Activated naive CD4-positive, alpha-beta T cell (primary cell): ENCODE measurements at places on chromosomes 13 and 19.

- no peak for DNase-seq
These were observed 31.7 kb downstream of the ARHGAP35 start for GRCh38 chr19:46892252-46893179.

DNA sequence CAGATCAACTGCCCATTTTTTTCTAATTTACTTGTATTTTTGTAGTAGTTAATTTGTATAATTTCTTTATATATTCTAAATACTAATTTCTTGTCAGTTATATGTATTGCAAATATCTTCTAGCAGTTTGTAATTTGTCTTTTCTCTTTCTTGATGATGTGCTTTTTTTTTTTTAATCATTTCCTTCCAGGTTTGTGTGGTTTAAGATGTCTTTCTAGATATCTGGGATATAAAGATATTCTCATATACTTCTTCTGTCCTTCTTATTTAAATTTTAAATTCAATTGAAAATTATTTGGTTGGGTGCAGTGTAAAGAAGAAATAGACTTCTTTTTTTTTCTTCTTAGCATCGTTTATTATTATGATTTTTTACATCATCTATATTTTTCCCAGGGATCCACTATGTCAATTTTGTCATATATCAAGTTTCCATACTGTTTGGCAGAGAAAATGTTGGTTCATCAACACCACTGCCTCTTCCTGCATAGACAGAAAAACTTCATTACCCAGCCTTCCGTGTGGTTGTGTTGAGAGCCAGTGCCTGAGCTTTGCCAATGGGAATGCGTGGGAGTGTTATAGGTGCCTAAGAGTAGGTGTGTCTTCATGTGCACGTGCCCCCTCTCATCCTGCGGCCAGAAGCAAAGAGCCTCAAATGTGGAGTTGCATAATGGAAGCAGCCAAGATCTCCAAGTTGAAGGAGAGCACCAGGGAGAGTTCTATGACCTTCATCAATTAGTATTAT lies 15.8 kb downstream of the CPB2 start:
- no peak for DNase-seq

DNA sequence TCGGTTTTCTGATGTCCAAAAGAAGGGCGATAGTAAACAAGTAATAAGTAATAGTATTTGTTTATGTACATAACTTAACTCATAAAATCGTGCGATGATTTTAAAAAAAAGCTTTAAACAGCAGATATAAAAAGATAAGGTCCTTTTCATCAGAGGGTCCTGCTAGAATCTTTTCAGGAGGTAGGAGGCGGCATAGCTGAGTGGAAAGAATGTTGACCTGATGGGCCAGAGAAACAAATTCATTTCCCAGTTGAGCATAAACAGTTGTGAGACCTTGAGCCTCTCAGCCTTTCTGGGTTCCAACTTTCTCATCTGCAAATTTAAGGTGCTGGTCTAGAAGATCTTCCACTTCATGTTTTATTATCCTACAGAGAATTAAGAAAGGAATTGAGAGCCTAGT lies 173.5 kb downstream of the LACC1 start:
- DNase-seq: no peak

- DNase-seq: no peak
These were observed 110.4 kb downstream of the ZNF557 start for GRCh38 chr19:7179917-7180306.

DNA sequence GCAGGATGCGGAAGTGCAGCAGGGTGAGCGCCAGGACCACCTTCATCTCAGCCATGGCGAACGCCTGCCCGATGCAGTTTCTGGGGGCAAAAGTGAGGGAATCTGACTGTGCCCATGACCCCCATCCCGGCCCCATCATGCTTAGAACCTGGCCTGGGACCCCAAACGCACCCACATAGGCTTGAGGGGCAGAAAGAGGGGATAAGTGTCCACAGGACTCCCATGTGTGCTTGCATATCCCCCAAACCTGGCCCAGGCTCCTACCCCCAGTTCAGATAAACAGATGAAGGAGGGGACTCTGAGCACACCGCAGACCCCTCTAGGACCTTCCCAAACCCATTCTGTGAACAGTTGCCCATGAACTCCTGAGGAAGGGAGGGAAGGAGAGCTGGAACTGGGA lies 16.0 kb upstream of the CYP4F2 start:
- DNase-seq: no peak

GRCh38 chr19:51891193-51891747 lies 3.5 kb upstream of the ZNF577 start:
- DNase-seq: no peak

DNA sequence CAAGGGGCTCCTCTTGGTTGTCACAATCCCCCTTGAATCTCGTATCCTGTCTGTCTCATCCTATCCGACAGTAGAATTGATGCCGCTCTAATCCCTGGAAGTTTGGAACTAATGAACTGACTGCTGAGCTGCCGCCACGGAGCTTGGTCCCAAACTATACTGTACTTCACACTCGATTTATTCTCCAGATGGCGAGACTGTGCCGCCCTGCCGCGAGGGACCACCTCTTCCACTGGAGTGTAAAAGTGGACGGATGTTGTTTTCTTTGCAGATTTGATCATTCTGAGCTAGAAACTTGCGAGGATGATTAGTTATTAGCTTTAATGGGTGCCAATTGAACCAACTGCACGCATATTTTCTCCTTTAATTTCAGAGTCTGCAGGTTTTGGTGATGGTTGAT lies 117.2 kb downstream of the ZIC5 start:
- DNase-seq: no peak

- peak; percentile 26 for DNase-seq
These were observed at the start of gene PARP4 for GRCh38 chr13:24512197-24512907. Gene PARP4 (minus strand): TSS chr13:24512778. CDS start chr13:24503776, 9,002 bp downstream.

GRCh38 chr19:33344573-33344925 lies 29.0 kb upstream of the CEBPG start:
- DNase-seq: no peak

DNA sequence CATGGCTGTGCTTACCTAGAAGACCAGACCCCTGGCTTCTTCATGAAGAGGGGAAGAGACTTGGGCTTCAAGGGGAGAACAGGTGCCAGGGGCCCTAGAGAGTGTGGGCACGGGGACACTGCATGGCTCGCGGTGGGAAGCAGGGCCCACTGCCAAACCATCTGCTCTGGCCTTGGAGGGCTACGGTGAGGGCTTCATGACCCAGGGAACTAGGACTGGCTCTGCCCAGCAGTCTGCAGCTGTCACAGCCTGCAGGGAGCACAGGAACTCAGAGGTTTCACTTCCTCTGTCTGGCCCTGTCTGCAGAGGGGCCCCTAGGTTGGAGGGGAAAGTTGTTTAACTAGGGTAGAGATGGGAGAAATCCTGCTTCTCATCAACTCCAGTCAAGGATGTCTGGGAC lies 4.3 kb downstream of the ERCC1 start:
- DNase-seq: no peak

GRCh38 chr13:79404985-79405384 lies 1.1 kb downstream of the RBM26 start:
- no peak for DNase-seq

DNA sequence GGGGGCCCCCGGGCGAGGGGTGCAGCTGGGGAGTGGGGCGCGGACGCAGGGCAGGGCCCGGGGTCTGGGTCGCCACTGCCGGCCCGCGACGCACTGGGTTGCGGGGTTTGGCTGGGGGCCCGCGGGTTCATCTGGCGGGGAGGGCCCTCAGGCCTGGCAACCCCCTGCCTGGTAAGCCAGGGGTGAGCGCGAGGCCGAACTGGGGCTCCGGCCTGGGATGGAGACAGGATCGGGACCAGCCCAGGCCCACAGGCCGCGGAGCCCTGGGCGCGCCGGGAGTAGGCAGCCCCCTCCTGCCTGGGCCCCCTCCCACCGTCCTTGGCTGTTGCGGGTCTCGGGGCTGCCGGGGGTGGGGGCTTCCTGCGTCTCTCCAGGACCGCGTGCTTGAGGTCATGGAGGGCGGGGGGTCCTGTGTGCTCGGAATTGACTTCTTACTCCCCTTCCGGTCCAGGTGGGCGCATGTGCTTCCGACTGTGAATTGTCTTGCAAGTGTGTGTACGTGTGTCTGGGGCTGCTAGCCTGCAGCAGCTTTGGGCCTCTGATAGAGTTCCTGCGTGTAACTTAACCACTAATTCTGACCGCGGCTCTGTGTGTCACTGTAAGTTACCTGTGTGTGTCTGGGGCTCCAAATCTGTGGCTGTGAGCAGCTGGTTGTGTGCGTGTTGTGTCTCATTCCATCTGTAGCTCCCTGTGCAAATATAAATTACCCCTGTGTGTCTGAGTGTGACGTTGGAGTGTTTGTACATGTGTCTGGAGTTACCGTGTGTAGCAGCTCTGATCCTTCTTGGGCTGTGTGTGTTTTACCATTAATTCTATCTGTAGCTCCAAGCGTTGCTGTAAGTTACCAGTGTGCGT lies 751 bp downstream of the GRAMD1A start:
- no peak for DNase-seq

- no peak for DNase-seq
These were observed 19.7 kb downstream of the ATP4B start for GRCh38 chr13:113638173-113638746.

DNA sequence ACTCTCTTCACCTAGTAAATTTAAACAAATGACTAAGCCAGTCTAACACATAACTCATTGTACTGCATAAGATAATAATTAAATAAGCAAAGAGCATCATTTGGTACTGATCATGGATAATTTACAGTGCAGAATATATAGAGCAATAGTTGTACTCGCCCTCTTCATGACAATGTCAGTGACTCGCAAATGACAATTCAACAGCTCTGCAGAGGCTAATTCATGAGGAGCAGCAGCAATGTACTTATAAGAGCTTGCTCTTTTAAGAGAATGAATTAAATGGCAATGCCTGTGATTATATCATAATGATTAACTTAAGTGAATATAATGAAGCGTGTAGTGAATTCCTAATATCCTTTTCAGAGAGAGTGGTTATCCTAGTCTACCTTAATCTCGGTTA lies 284.5 kb upstream of the PCDH20 start:
- no peak for DNase-seq

DNA sequence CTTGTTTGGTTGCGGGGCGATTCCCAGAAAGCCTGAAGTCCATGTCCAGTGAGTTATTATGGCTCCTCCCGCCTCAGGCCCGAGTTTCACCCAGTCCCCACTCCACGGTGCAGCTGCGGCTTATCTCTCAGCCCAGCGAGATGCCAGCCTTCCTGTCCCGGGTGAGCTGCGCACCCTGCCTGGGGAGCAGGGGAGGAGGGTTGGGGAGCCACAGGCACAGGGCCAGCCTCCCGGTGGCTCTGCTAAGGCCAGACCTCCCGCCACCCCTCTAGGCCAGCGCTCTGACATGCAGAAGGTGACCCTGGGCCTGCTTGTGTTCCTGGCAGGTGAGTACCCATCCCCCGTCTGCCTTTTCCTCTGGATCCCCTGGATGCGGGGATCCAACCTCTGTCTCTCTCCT lies 3.5 kb downstream of the FXYD3 start:
- no peak for DNase-seq

GRCh38 chr13:107028751-107029150 lies 460.8 kb upstream of the ARGLU1 start:
- DNase-seq: no peak

- no peak for DNase-seq
These were observed 169.4 kb downstream of the OLFM4 start for GRCh38 chr13:53198017-53198416.

GRCh38 chr13:46751811-46752635 lies 44.9 kb downstream of the ESD start:
- no peak for DNase-seq

GRCh38 chr19:1177322-1178114 lies 3.5 kb upstream of the SBNO2 start:
- DNase-seq: no peak

GRCh38 chr19:56245121-56245740 lies 27.3 kb upstream of the EDDM13 start:
- DNase-seq: no peak

GRCh38 chr19:6765738-6766356 lies 1.4 kb downstream of the SH2D3A start:
- no peak for DNase-seq

- DNase-seq: no peak
These were observed at the start of gene PEAK3 for GRCh38 chr19:2282062-2282861. Gene PEAK3 (minus strand): TSS chr19:2282175. CDS start chr19:2280931, 1,244 bp downstream.

DNA sequence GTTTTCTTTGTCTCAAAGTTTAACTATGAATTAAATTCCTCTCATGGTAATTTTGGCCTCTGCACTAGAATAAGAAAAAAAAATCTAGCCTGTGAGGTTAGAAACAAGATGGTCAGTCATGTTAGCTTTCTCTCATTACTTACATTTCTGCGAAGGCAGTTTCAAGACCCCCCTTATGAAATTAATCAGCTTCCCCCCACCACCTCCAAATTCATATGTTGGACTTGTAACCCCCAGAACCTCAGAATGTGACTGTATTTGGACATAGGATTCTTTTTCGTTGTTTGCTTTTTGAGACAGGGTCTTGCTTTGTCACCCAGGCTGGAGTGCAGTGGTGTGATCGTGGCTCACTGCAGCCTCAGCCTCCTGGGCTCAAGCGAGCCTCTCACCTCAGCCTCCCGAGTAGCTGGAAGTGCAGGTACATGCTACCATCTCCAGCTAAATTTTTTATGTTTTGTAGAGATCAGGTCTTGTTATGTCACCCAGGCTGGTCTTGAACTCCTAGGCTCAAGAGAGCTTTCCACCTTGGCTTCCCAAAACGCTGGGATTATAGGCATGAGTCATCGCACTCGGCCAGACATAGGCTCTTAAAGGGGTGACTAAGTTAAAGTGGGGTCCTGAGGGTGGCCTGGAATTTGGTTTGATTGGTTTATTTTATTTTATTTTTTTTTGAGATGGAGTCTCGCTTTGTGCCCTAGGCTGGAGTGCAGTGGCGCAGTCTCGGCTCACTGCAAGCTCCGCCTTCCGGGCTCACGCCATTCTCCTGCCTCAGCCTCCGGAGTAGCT lies 1.4 kb downstream of the PLA2G4C start:
- DNase-seq: no peak

DNA sequence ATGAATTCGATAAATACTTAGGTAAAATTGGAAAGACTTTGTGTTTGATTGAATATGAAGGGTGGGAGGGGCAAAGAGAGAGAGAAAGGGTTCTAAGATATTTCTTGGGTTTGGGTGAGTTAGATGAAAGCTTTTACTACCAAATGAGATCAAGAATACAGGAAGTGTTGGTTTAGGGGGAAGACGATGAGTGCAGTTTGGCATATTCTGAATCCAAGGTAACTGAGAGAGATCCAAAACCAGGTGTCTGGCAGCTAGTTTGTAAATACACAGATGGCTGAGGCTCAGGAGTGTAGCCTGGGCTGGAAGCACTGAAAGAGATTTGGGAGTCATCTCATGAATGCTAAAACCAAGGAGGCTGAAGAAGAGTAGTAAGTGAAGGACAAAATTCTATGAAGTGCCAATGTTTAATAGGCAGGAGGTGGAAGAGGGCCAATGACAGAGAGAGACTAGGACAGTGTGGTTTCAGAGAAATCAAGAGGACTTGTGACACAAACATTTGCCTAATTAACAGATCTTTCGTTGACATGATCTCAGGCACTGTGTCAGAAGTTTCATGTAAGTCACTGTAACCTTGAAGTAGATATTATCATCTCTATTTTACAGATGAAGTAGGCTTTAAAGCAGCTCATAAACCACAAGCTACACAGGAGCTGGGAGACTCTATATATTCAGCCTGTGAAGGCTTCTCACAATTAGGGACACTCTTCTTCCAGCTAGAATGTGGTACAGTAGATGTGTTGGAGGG lies 70.2 kb upstream of the ZDHHC20 start:
- no peak for DNase-seq

DNA sequence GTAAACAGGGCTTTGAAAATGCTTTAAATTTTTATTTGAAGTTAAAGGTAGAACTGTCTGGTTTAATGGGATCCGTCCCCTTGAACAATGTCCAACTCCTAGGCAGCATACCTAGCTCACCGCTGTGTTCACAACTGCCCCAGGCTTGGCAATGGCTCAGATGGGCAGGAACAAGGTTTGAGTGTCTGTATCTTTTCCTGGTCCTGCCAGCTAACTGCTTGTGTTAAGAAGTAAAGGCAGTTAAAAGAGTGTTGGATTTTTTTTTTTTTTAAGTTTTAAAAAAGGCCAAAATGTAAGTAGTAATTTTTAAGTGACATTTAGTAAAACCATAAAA lies 66.7 kb upstream of the FNDC3A start:
- DNase-seq: no peak
